Head of caudate nucleus (tissue), 42 donors: ENCODE measurements at places on chromosomes 2 and 18.

DNA sequence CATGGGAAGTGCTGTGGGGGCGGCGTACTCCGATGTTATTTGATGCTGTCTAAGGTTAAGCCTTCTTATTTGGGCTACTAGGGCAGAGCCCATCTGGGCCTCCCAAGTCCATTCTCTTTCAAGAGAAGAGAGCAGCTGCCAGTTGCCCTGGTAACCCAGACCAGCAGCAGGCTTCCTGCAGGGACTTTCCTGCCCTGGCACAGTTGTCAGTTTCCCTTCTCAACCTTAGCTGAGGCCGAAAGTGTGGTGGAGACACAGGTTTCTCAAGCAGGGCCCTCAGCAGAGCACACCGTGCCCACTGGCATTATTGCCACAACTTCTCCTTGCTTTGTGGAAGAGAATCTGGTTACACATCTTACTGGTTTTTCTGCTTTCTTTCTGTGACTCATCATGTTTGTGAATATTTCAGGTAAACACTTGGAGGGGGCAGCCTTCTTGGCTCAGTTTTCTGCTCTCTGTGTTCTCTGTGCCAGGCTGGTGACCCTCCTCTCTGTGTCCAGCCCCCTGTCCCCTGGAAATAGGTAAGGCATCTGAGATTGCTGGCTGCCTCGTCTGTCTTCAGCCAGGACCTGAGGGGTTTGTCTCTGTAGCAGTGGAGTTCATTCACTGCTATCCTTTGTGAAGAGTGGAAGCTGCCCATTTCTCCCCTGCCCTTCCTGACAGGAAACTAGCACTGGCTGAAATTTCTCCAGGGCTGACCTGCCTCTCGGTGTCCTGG is 111.0 kb downstream of the B3GNT2 start:
- DNase-seq = no peak

DNA sequence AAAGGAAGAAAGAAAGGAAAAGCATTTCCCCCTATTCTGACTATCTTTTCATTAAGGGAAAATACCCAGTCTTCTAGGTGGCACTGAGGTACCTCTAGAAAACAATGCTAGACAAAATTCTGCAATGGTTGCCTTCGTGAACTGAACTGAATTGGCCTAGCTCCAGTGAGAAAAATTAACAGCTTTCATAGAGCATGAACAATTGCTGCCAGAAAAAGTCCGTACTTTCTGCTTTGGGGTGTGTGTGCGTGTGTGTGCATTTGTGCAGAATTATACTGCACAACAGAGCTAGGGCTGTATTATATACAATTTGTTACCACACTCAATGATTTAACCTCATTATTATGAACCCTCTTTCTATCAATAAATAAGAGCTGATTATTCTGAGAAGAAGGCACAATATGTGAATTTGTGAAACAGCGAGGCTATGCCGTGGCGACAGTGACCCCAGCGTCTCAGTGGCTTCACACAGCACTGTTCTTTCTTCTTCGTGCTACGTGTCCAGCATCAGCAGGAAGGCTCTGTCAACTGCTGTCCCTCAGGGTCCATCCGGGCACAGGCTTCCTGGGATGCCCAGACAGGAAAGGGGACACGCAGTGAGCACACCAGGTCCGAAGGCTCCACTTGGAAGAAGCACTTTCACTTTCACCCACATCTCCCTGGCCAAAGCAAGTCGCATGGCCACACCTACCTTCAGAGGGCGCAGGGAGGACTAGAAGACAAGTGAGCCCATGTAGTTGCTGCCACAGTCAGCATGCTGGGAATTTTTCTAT is 47.5 kb downstream of the PTGR3 start:
- DNase-seq = peak; percentile 14

- peak; percentile 38 for DNase-seq
Measured at GRCh38 chr2:203909261-203909967, 27.1 kb upstream of the ICOS start.

- no peak for DNase-seq
Measured at GRCh38 chr2:235265348-235265965, 228.4 kb upstream of the AGAP1 start.

GRCh38 chr18:12769644-12770440 is 67.0 kb downstream of the PSMG2 start:
- no peak for DNase-seq

DNA sequence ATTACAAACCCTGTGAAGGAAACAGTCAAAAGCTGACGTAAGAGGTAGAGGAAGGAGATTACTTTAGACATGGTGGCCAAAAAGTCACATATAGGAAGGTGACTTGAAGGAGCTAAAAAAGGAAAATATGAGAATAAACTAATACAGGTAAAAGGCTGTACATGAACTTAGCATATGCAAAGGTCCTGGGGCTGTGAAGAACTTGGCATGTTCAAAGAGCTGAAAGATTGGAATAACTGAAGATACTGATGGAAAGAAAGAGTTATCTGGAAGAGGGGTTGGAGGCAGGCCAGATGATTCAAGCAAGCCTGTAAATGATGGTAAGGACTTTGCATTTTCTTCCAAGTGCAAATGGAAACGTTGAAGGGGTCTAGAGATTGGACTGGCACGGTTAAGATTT is 13.2 kb downstream of the IL36A start:
- no peak for DNase-seq

GRCh38 chr2:180203972-180204371 is 196.9 kb upstream of the CWC22 start:
- DNase-seq = no peak
